ENCODE measurements at places on chromosomes 12 and 14.

- no peak for DNase-seq
Measured at GRCh38 chr14:72699852-72700257, 194.0 kb downstream of the DPF3 start.

- peak; percentile 19 for DNase-seq
Measured at GRCh38 chr12:54526812-54527630, 22.4 kb upstream of the PDE1B start.

GRCh38 chr12:103772367-103773108 lies 68.5 kb downstream of the NT5DC3 start:
- no peak for DNase-seq

DNA sequence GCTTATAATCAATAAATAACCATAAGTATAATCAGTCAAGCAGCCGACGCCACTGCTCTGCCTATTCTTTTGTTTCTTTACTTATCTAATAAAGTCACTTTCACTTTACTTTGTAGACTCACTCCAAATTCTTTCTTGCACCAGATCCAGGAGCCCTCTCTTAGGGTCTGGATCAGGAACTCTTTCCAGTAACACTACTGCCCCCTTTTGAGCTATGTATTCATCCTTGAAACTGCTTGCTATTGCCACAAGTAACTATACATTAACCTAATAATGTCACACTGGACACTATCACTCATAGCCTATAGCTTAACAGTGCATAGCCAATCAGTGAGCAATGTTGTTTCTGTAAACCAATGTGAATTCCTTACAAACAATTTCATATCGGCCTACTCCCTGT lies 2.8 kb upstream of the NID2 start:
- no peak for DNase-seq

GRCh38 chr12:85006206-85006605 lies 29.9 kb downstream of the TSPAN19 start:
- no peak for DNase-seq

DNA sequence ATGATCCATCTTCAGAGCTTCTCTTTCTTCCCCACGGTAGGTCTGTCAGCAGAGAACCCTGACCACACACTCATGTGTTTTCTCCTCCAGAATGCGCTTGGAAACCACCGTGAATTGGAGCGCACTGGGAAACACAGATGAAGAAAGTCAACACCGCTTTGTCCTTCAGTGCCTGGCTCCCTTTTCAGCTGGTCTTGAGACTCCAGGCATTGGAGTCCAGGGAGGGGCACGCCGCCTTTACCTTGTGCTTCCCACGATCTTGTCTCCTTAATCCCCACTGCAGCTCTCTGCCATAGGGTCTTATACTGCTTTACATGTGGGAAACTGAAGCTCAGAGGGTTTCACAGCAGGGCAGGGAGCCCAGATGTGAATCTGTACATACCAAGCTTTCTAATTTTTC lies 1.1 kb downstream of the FAM90A1 start:
- no peak for DNase-seq

DNA sequence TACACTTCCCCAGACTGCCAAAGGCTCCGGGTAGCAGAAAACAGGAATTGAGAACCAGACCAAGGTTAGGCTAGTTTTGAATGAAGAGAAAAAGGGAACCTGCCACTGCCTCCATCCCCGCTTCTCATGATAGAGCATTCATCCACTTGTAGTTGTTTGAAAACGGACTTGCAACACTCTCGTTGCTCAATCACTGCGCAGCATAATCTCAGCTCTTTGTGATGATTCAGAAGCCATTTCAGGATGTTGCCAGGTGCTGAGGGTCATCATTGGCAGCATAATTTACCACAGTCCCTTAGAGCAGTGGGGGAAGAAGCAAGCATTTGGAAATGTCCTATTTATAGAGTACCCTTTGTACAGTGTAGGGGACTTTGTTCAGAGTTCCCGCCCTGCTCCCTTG lies 25.6 kb downstream of the KCNK13 start:
- DNase-seq, result no peak

DNA sequence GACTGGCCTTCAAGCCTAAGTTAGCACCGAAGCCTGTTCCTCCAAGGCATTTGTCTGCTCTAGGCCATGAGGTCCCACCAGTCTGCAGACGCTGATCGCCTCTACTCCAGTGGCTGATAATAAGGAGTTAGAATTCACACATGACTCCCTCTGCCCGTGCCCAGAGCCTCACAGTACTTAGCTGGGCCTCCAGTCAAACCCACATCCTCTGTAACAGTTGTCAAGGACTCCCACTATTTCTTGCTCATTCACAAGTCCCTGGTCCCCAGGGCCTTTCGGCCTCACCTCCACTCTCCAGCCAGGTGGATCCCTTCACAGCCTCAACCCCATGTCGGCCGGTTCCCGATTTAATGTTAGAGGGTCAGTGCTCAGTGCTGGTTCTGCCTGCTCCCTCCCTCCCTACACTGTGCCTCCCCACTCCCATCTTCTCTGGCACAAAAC lies 6.3 kb upstream of the KRT5 start:
- DNase-seq, result no peak

- no peak for DNase-seq
Measured at GRCh38 chr12:93245543-93245942, 132.2 kb upstream of the NUDT4 start.

DNA sequence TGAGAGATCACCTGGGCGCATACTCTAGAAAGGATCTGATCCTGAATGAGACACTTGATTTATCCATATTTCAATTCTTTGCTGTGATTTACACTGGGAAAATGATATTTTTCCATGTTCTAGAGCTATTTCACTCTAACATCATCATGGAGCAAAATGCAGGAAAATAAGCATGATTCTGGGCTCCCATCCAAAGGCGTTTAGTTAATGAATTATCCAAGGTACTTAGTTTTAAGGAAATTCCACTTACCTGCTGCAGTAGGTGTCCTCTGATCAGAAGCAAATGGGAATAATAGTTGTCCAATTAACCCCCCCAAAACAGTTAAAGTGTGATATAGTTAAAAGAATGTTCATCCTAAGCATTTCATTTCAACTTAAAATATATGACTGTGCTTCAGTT lies 204.5 kb upstream of the PRKD1 start:
- no peak for DNase-seq

GRCh38 chr14:53865711-53866110 lies 90.9 kb downstream of the BMP4 start:
- no peak for DNase-seq
